ENCODE measurements at places on chromosomes 5 and 9.

DNA sequence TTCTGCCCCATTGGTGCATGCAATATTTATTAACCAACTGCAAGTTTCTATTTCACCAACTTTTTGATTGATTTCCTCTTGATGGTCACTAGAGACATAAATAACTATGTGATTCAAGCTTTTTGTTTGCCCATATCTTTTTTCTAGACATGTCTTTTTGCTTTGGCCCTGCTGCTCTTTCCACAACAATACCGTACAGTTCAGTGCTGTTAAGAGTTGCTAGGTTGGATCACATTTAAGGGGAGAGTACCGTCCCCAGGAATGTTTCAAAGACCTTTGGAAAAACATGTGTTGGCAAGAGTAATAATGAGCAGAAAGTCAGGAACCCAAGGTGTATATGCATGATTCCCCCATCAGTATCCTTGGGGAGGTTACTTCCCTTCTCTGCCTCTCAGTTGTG lies 268.8 kb upstream of the RFX3 start:
- no peak for DNase-seq

DNA sequence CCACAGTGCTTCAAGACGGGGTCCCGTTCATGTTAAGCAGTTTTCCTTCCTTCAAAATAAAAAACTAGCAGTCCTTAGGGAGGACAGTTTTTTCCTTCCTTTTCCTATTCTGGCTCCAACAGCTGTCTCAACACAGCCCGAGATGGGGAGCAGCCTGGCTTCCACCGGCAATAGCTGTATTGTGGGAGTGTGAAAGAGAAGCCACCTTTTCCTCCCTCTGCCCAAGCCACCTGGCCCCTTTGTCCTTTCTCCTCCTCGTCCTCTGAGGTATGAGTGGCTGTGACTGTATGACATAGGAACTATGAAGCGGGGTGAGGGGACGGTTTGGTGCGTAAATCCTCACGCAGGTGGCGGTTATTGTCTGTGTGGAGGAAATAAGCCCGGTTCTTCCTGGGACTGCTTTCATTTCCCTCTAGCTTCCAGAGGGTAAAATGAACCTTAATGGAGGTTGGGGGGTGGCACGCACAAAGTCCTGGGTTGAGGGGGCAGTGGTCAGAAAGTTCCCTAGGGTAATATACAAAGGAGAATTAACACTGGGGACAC lies 292.0 kb upstream of the DMRT1 start:
- no peak for DNase-seq

DNA sequence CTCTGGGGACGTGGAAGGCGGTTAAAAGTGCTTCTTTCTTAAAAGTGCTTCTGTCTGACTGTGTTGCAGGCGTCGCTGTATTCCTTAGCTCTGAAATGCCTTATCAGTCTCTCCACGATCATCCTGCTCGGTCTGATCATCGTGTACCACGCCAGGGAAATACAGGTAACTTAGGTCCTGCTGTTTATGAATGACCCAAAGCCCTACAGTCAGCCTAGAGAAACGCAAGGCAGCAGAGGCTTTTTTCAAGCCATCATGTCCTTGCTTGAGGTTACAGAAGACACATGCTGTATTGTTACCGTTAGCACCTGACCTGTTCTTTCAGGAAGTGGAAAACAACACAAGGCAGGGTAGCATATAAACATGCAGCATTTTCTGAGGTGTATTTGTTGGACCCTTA lies 2.0 kb downstream of the KCNN2 start:
- no peak for DNase-seq

- DNase-seq, result no peak
Measured at GRCh38 chr9:89512382-89512781, 14.5 kb upstream of the SEMA4D start.

GRCh38 chr5:18761801-18762200 lies 1127.5 kb downstream of the TAF11L14 start:
- DNase-seq, result no peak

DNA sequence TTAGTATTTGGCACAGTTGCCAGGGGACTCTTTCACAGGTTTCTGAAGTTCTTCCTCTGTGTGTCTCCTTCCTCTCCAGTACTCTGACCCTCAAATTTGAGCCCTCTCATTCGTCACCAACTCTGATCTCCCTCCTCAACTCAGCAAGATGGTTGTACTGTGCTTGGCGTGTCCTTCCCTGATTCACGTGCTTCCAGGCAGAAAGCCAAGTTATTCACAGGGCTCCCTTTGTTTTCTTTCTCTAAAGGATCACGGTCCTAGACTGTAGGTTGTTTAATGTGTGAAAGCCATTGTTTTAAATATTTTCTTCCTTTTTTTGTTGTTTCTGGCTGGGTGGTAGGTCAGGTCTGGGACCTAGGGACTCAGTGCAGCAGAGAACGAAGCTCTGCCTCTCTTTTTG lies 142.9 kb downstream of the DMAC1 start:
- no peak for DNase-seq

- no peak for DNase-seq
Measured at GRCh38 chr9:123422635-123423310, 66.8 kb downstream of the CRB2 start.

Measured in CD4-positive, alpha-beta T cell treated with Interleukin-6 for 4 hours (primary cell).